ENCODE measurements at places on chromosomes 3 and 15.

DNA sequence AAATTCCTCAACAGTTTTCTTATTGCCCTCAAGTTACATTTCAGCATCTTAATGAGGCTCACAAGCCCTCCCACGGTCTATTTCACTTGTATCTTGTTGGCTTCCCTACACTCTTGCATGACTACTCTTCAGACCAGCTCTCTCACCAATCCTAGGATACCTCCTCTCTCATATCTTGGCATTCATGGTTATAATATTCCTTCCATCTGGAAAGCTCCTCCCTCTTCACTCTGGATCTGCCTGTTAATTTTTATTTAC, 8.5 kb upstream of the CCDC80 start:
- H3K27me3 ChIP-seq: no peaks in the 10 kb centered on the region
- H3K4me1 ChIP-seq: peaks cover 23% of the 10 kb centered on the region
- H3K27ac ChIP-seq: no peak overlapping the region
- no peak for DNase-seq
- no peaks in the 10 kb centered on the region for H3K36me3 ChIP-seq

GRCh38 chr3:47365213-47366153, 15.3 kb upstream of the PTPN23 start:
- no peaks in the 10 kb centered on the region for H3K4me1 ChIP-seq
- H3K27me3 ChIP-seq: no peaks in the 10 kb centered on the region
- H3K27ac ChIP-seq: peak overlapping the region; percentile 11
- DNase-seq: no peak
- no peaks in the 10 kb centered on the region for H3K36me3 ChIP-seq

GRCh38 chr3:124793054-124793739, 62.9 kb downstream of the UMPS start:
- no peak for DNase-seq
- peaks cover 4% of the 10 kb centered on the region for H3K4me1 ChIP-seq
- no peaks in the 10 kb centered on the region for H3K36me3 ChIP-seq

DNA sequence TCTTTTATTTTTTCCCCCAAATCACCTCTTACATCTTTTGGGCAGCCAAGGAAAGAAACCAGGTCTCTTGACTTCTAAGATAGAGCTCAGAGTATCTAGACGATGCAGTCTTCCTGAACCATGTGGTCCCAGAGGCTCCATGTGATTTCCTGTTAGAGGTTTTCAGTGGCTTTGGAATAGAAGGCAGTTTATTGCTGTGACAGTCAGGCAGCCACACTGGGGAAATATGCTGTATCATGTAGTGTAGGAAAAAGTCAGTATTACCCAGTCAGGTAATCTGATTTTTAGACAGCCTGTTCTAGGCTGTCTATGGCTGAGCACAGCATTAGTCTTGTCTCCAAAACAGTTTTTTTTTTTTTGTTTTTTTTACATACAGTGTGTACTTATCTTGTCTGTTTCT, 294.3 kb downstream of the THSD4 start:
- H3K36me3 ChIP-seq: no peaks in the 10 kb centered on the region
- peak overlapping the region; percentile 59 for H3K27ac ChIP-seq
- no peak for DNase-seq
- no peak overlapping the region for H3K4me3 ChIP-seq

DNA sequence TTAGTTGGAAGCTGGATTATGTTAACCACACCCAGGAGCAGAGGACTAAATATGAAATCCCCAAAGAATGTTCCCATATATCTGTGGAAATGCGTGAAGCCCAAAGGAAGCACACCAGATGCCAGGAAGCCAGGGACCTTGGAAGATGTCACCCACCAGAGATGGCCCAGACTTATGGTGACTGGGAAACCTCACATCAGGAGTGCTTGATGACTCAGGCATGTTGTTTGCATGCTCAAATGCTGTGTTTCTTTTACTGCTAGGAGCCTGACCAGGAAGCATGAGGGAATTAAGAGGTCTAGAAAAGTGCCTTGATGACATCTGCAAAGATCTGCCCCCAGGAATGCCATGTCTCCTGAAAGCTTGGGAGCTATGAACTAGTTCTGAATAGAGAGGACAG, 109.0 kb upstream of the SLC2A2 start:
- H3K27ac ChIP-seq: no peak overlapping the region
- DNase-seq: no peak
- peaks cover under 1% of the 10 kb centered on the region for H3K4me1 ChIP-seq
- H3K36me3 ChIP-seq: no peaks in the 10 kb centered on the region
- no peaks in the 10 kb centered on the region for H3K27me3 ChIP-seq

GRCh38 chr15:82653483-82654168, 6.5 kb upstream of the CPEB1 start:
- H3K27ac ChIP-seq: no peak overlapping the region
- no peak overlapping the region for H3K4me3 ChIP-seq
- no peaks in the 10 kb centered on the region for H3K4me1 ChIP-seq
- DNase-seq: no peak

- DNase-seq: no peak
- H3K4me3 ChIP-seq: no peak overlapping the region
- no peak overlapping the region for H3K27ac ChIP-seq
Observed at GRCh38 chr3:38460377-38461270, 6.9 kb downstream of the ACVR2B start.

GRCh38 chr3:37221407-37221806, 47.0 kb upstream of the LRRFIP2 start:
- H3K27me3 ChIP-seq: no peaks in the 10 kb centered on the region
- H3K4me3 ChIP-seq: no peak overlapping the region
- peak; percentile 62 for DNase-seq
- H3K27ac ChIP-seq: peak overlapping the region; percentile 17
- peaks cover 13% of the 10 kb centered on the region for H3K4me1 ChIP-seq

GRCh38 chr3:77381431-77381830, 341.5 kb downstream of the ROBO2 start:
- no peak overlapping the region for H3K4me3 ChIP-seq
- no peak overlapping the region for H3K27ac ChIP-seq
- DNase-seq: no peak
- no peaks in the 10 kb centered on the region for H3K36me3 ChIP-seq
- H3K4me1 ChIP-seq: no peaks in the 10 kb centered on the region
- H3K27me3 ChIP-seq: no peaks in the 10 kb centered on the region

DNA sequence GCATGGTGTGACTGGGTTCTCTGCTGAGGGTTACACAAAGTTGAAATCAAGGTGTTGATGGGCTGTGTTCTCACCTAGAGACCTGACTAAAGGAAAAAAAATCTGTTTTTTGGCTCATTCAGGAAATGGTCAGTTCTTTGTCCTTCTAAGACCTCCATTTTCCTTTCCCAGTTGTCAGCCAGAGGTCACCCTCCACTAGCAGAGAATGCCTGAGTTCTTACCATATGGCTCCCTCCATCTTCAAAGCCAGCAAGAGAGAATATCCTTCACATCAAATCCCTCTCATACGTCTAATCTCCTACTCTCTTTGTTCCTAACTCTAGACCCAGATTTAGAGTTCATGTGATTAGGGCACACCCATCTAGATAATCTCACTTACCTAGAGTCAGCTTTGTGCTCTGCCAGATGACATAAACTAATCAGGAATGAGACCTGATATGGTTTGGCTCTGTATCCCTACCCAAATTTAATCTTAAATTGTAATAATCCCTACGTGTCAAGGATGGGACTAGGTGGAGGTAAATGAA, 19.4 kb downstream of the ANKRD28 start:
- H3K4me3 ChIP-seq: no peak overlapping the region
- H3K4me1 ChIP-seq: no peaks in the 10 kb centered on the region
- H3K27me3 ChIP-seq: no peaks in the 10 kb centered on the region
- no peak for DNase-seq
- H3K27ac ChIP-seq: no peak overlapping the region

GRCh38 chr3:72848703-72849081, 447 bp upstream of the SHQ1 start:
- H3K27ac ChIP-seq: no peak overlapping the region
- peak overlapping the region; percentile 27 for H3K4me3 ChIP-seq
- H3K27me3 ChIP-seq: no peaks in the 10 kb centered on the region
- no peak for DNase-seq
- H3K36me3 ChIP-seq: no peaks in the 10 kb centered on the region

GRCh38 chr15:88242586-88243555, 13.7 kb downstream of the NTRK3 start:
- no peaks in the 10 kb centered on the region for H3K4me1 ChIP-seq
- DNase-seq: no peak
- H3K36me3 ChIP-seq: no peaks in the 10 kb centered on the region
- H3K4me3 ChIP-seq: no peak overlapping the region
- no peak overlapping the region for H3K27ac ChIP-seq

All from hepatocyte (in vitro differentiated cells).